ENCODE measurements at places on chromosomes 12 and 14.

GRCh38 chr14:96844857-96845570 is 47.8 kb downstream of the VRK1 start:
- no peak for DNase-seq

GRCh38 chr14:58638231-58639197 is 752 bp downstream of the DACT1 start:
- DNase-seq: no peak

GRCh38 chr12:46468160-46468559 is 95.6 kb upstream of the SLC38A2 start:
- no peak for DNase-seq

GRCh38 chr14:68934066-68934465 is 45.0 kb downstream of the ACTN1 start:
- DNase-seq: no peak

GRCh38 chr12:91778091-91778832 is 367.4 kb downstream of the BTG1 start:
- no peak for DNase-seq

GRCh38 chr14:90126260-90126659 is 64.5 kb downstream of the KCNK13 start:
- DNase-seq: no peak

DNA sequence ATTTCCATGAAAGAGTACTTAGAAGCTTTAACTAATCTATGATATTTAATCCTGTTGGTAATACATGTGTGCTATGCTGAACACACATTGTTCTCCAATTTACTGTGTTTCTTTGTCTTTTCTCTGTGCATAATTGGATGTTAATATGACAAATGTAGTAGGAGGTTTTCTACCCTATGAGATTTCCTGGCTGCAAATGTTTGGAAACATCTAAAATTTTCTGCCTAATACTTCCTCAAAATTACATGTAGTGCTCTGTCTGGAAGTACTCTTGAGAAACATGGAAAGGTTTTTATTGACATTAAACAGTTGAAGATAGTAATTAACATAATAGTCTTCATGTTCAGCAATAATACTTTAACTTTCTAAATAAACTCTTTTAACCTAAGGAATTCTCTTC is 213.0 kb downstream of the KITLG start:
- no peak for DNase-seq

- no peak for DNase-seq
These were observed 68.0 kb upstream of the GALNT9 start for GRCh38 chr12:132397152-132397933.

DNA sequence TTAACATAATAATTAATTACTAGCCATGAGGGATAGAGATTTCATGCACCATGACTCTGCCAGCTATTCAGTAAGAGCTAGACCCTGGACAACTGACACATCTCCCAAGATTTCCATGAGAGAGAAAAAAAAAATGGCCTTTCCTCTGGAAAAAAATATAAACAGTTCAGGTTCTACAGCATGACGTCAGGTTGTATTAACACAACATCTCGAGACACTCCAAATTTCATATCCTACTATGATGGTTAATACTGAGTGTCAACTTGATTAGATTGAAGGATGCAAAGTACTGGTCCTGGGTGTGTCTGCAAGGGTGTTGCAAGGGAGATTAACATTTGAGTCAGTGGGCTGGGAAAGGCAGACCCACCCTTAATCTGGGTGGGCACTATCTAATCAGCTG is 11.1 kb downstream of the DBX2 start:
- no peak for DNase-seq

GRCh38 chr12:86148612-86149011 is 107.6 kb downstream of the MGAT4C start:
- no peak for DNase-seq
